ENCODE measurements at places on chromosomes 1 and 21.

DNA sequence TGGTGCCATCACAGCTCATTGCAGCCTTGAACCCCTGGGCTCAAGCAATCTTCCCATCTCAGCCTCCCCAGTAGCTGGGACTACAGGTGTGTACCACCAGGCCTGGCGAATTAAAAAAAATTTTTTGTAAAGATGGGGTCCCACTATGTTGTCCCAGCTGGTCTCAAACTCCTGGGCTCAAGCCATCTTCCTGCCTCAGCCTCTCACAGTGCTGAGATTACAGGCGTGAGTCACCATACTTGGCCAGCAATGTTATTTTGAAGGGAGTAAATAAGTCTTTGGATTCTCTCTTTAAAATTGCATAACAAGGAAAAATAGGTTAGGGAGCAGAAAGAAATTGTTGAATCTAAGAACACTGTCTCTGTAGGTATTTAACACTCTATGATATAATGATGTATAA is 111.3 kb downstream of the RPS6KC1 start:
- DNase-seq, result no peak

GRCh38 chr1:180271272-180272255 is 41.5 kb downstream of the LHX4 start:
- DNase-seq, result no peak

DNA sequence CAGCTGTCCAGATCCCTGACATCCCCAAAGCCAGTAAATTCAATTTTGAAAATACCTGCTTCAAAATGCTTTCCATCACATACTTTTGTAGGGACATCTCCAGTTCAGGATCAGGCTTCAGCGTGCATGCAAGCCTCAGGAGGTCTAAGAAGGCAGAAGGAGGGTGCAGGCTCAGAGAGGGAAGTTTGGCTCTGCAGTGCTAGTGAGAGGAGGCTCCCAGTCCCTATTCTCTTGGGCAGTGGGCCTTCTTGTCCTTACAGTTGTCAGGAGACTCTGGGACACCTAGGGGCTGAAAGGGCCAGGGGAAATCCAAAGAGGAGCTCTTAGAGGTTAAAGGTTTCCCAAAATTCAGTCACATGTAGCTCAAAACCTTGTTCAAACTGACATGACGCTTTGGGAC is 20.1 kb downstream of the ADCY10 start:
- no peak for DNase-seq

- DNase-seq, result no peak
These were observed 162.9 kb upstream of the GJB5 start for GRCh38 chr1:34591751-34592629.

- no peak for DNase-seq
These were observed 39.5 kb upstream of the RD3 start for GRCh38 chr1:211531194-211532087.

- no peak for DNase-seq
These were observed 431.9 kb upstream of the RUNX1 start for GRCh38 chr21:35481005-35481404.

DNA sequence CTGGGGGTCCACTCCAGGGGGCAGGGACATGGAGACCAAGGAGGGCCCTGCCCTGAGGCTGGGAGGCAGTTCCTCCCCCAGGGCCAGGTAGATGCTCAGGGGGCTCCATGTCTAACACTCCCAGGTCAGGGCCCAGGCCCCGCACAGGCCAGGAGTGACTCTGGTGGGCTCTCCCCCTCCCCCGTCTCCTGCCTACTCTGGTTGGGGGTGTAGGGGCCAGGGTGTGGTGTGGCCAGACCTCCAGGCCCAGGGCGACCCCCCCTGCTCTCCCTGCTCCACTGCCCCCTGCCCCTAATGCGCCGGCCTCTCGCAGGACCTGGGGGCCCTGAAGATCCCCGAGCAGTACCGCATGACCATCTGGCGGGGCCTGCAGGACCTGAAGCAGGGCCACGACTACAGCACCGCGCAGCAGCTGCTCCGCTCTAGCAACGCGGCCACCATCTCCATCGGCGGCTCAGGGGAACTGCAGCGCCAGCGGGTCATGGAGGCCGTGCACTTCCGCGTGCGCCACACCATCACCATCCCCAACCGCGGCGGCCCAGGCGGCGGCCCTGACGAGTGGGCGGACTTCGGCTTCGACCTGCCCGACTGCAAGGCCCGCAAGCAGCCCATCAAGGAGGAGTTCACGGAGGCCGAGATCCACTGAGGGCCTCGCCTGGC is 19.7 kb upstream of the CCDC27 start:
- DNase-seq, result no peak

GRCh38 chr1:22736501-22737080 is 26.0 kb downstream of the EPHB2 start:
- DNase-seq, result no peak
